ENCODE measurements at places on chromosomes 3 and 15. TPM values are rescaled to one million over a fixed set of nuclear protein-coding genes. Genes with fewer than 3 reads are reported as not detected.
A peak's percentile ranks its signal among the peaks of the same experiment; 100 is the strongest.

CAPN3 gene
- 4.4 TPM for total RNA-seq

GRCh38 chr3:115325539-115325938 lies 178.5 kb upstream of the ZBTB20 start:
- no peak overlapping the region for H3K27ac ChIP-seq
- H3K36me3 ChIP-seq, result no peaks in the 10 kb centered on the region
- H3K4me1 ChIP-seq, result no peaks in the 10 kb centered on the region
- H3K27me3 ChIP-seq, result no peaks in the 10 kb centered on the region

DNA sequence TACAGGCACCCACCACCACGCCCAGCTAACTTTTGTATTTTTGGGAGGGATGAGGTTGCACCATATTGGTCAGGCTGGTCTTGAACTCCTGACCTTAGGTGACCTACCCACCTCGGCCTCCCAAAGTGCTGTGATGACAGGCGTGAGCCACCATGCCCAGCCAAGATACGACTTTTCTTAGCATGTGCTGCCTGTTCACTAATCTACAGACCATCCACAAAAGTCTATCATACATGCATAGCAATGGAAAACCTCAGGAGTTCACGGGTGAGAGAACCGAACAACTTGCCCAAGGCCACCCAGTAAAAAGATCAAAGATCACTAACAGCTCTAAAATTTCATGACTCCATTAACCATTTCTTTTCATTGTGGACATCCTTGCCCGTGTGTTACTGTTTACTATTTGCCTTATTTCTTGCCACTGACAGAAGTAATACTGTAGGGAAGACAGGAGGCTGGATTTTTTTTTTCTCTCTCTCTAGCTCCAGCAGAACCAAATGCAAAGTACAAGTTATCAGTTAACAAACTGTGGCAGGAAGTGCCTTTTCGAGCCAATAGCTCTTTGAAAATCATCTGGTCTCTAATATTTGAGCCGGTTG lies 92.3 kb downstream of the FOXP1 start:
- H3K27ac ChIP-seq, result no peak overlapping the region
- no peaks in the 10 kb centered on the region for H3K27me3 ChIP-seq
- peaks cover 28% of the 10 kb centered on the region for H3K36me3 ChIP-seq

DNA sequence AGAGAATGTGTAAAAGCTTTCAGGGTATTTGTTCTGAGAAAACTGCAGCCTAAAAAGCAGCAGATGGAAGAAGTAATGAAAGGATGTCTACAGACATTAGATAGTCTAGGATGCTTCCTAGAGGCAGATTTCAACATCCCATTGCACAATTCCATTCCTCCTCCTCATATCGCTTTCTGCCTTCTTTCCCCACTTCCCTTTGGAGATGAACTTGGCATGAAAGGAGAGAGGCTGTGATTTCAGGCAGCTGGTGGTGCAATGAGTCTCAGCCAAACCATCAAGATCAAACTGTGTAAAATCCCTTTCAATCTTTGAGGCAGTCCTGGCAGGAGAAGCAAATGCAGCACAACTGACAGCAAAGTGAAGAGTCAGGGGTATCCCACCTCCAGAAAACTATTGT lies 438.7 kb upstream of the KCNMB2 start:
- no peaks in the 10 kb centered on the region for H3K4me1 ChIP-seq
- H3K27me3 ChIP-seq, result no peaks in the 10 kb centered on the region
- DNase-seq, result no peak
- no peak overlapping the region for H3K27ac ChIP-seq
- no peaks in the 10 kb centered on the region for H3K36me3 ChIP-seq

C3orf70 gene
- total RNA-seq, result not detected

- H3K27ac ChIP-seq, result no peak overlapping the region
- H3K4me3 ChIP-seq, result no peak overlapping the region
- H3K4me1 ChIP-seq, result no peaks in the 10 kb centered on the region
- no peak for DNase-seq
- H3K27me3 ChIP-seq, result peaks cover 28% of the 10 kb centered on the region
Observed at GRCh38 chr15:73026511-73027054, 25.7 kb upstream of the NEO1 start.

GRCh38 chr3:73399106-73399505 lies 225.6 kb downstream of the PDZRN3 start:
- no peaks in the 10 kb centered on the region for H3K27me3 ChIP-seq
- H3K4me1 ChIP-seq, result no peaks in the 10 kb centered on the region
- H3K4me3 ChIP-seq, result no peak overlapping the region
- no peak for DNase-seq
- no peak overlapping the region for H3K27ac ChIP-seq
- H3K36me3 ChIP-seq, result no peaks in the 10 kb centered on the region

FEZF2 gene
- total RNA-seq, result not detected

MEX3B gene
- 0.93 TPM for total RNA-seq

DNA sequence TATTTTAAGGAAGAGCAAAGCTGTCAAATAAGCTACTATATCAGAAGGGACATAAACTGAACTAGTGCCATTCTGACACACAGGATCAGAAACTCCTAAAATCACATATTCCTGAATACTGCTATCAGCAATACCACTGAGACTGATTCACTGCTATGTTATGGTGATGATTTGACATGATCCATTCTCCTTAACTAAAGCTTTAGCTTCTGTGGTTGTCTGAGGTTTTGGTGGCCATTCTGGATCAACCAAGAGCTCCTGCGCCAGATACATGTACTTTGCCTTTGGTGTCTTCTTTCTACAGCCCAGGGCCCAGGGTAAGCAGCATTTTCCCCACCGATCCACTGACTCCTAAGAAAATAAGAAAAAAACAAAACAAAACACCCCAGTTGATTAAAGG lies 6.7 kb upstream of the GP5 start:
- no peaks in the 10 kb centered on the region for H3K27me3 ChIP-seq
- peaks cover 2% of the 10 kb centered on the region for H3K4me1 ChIP-seq
- H3K4me3 ChIP-seq, result no peak overlapping the region
- DNase-seq, result no peak

DNA sequence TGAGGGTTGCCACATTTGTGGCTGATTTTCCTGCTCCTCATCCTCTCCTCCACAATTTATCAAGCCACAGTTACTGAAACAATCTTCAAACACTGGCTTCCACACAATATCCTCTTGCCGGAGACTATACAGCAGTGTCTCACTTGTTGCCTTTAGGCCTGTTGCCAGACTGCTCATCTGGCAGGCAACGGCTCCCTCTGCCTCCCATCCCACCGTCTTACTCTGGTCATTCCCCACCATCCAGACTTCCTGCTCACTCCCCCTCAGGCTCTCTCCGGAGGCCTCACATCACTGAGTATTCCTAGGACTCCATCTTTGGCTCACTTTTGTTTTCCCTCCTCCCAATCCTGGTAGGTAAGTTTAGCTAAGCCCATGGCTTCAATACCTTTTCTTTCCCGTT lies 301.9 kb downstream of the IL20RB start:
- H3K27me3 ChIP-seq, result no peaks in the 10 kb centered on the region
- H3K4me3 ChIP-seq, result no peak overlapping the region
- no peak for DNase-seq
- H3K4me1 ChIP-seq, result no peaks in the 10 kb centered on the region
- H3K27ac ChIP-seq, result no peak overlapping the region
- no peaks in the 10 kb centered on the region for H3K36me3 ChIP-seq

GRCh38 chr15:55741833-55742497 lies 987 bp downstream of the PRTG start:
- no peak for DNase-seq
- H3K4me1 ChIP-seq, result peaks cover 3% of the 10 kb centered on the region
- no peak overlapping the region for H3K4me3 ChIP-seq
- H3K36me3 ChIP-seq, result no peaks in the 10 kb centered on the region

DNA sequence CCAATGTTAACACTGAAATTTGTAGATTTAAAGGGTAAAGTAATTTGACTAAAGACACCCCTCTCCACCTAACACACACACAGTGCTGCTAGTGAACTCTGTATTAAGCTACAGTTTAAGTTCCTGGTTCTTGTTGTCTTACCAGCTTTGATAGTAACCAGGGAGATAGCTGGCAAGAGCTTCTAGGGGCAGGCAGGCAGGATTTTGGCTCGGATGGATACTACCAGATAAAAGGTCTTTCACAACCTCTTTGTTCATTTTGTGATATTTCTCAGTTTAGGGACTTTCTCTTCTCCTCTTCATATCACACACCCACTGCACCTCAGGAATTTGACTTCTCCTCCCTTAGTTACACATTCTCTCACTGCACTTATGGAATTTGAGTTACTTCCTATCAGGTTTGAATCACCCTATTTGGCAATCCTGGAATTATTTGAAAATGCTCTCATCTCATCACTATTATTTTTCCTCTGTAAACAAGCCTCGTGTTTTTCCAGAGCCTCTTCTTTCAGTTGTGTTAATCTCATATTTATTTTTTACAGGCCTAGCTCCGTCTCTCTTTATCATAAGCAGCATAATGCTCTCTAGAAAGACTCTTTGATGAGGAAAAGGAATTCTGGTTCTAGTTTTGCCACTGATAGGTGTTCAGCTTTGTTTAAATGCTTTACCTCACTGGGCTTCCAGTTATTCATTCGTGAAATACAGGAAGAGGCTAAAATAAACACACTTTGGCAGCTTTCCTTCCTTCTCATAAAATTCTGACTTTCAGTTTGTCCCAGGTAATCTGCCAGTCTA lies 23.0 kb upstream of the CLDN1 start:
- H3K27me3 ChIP-seq, result peaks cover 8% of the 10 kb centered on the region
- no peak overlapping the region for H3K27ac ChIP-seq
- no peaks in the 10 kb centered on the region for H3K36me3 ChIP-seq
- no peak overlapping the region for H3K4me3 ChIP-seq

DNA sequence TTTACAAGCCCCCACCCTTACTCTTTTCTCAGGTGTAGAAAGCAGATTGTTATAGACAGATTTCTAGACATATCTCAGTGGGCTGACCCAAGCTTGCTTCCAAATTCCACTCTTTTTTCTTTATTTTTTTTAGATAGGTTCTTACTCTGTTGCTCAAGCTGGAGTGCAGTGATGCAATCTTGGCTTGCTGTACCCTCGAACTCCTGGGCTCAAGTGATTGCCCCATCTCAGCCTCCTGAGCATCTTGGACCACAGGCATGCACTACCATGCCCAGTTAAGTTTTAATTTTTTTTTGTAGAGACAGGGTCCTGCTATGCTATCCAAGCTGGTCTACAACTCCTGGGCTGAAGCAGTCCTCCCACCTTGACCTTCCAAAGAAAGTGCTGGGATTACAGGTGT lies 53.5 kb upstream of the ADAMTS9 start:
- no peak overlapping the region for H3K4me3 ChIP-seq
- no peaks in the 10 kb centered on the region for H3K27me3 ChIP-seq
- DNase-seq, result no peak
- H3K27ac ChIP-seq, result no peak overlapping the region
- H3K36me3 ChIP-seq, result no peaks in the 10 kb centered on the region
- no peaks in the 10 kb centered on the region for H3K4me1 ChIP-seq

- no peaks in the 10 kb centered on the region for H3K36me3 ChIP-seq
- no peaks in the 10 kb centered on the region for H3K27me3 ChIP-seq
- peak overlapping the region; percentile 6 for H3K4me3 ChIP-seq
- H3K27ac ChIP-seq, result no peak overlapping the region
- DNase-seq, result no peak
- H3K4me1 ChIP-seq, result peaks cover 14% of the 10 kb centered on the region
Observed at GRCh38 chr3:114863848-114864247, 283.2 kb downstream of the ZBTB20 start.

PLAAT1 gene
- not detected for total RNA-seq

DNA sequence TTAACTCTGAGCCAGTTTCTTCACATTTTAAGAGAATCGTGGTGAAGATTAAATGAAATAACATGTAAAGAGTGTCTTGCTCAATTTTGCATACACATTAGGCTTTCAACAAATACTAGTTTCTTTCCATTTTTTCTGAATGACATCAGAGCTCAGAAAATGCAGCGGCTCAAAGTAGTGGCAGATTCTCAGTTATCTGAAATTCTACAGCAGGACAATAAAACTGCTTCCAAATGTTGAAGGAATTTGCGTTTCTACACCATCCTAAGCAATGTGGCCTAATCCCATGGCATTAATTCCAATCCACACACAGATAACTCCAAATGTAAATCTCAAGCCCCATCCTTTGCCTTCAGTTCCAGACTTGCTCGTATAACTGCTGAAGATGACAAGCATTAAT lies 115.8 kb downstream of the PLCH1 start:
- H3K4me1 ChIP-seq, result no peaks in the 10 kb centered on the region
- H3K27me3 ChIP-seq, result peaks cover 2% of the 10 kb centered on the region
- no peak for DNase-seq
- H3K36me3 ChIP-seq, result no peaks in the 10 kb centered on the region

ITIH1 gene
- total RNA-seq, result not detected

LDHAL6B gene
- total RNA-seq, result not detected

OXTR gene
- 0.35 TPM for total RNA-seq

DNA sequence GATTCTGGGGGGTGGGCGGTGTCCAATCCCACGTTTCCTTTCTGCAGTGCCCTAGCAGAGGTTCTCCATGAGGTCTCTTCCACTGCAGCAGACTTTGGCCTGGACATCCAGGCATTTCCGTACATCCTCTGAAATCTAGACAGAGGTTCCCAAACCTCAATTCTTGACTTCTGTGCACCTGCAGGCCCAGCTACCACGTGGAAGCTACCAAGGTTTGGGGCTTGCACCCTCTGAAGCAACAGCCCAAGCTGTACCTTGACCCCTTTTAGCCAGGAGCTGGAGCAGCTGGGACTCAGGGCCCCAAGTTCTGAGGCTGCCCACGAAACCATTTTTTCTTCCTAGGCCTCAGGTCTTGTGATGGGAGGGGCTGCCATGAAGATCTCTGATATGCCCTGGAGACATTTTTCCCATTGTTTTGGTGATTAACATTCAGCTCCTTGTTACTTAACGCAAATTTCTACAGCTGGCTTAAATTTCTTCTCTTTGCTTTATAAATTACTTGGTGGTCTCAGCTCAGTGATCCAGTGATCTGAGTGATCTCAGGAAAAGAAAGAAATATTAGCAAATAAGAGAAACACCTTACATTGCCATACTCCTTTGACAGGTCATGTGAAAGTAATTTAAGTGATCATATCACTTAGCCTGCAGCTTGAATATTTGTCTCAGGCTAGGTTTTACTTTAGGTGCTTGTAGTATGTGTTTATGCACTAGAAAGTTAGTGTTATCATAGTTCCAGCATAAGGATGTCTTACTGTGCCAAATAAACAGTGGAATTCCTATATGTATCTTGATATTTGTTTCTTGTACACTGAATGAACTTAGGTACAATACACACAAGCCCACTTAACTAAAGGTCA lies 3.0 kb downstream of the SNAP23 start:
- H3K36me3 ChIP-seq, result peaks cover 4% of the 10 kb centered on the region
- H3K27ac ChIP-seq, result no peak overlapping the region
- DNase-seq, result no peak
- peaks cover 53% of the 10 kb centered on the region for H3K4me1 ChIP-seq
- no peaks in the 10 kb centered on the region for H3K27me3 ChIP-seq

DNA sequence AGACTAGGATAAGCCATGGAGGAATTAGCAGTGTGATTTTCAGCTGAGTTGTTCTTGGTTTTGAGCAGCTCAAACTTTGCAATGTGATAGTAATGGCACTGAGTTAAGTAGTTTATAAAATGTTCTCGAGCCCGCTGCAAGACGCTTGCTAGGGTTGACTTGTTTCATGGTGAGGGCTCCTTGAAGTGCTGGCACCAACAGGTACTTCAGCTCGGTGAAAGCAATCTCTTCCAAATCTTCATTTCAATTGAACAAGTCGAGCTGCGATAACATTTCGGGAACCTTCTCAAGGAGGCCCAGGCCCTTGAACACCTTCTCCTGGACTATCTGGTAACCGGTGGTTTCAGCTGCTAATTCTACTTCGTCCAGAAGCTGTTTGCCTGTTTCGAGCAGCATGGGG lies 50.8 kb upstream of the DYNC1LI1 start:
- no peak overlapping the region for H3K27ac ChIP-seq
- DNase-seq, result no peak
- H3K36me3 ChIP-seq, result no peaks in the 10 kb centered on the region
- no peaks in the 10 kb centered on the region for H3K4me1 ChIP-seq
- H3K4me3 ChIP-seq, result no peak overlapping the region

- H3K27me3 ChIP-seq, result no peaks in the 10 kb centered on the region
- peaks cover 98% of the 10 kb centered on the region for H3K36me3 ChIP-seq
- peak overlapping the region; percentile 35 for H3K4me3 ChIP-seq
- H3K4me1 ChIP-seq, result peaks cover 71% of the 10 kb centered on the region
Observed at GRCh38 chr3:43346978-43347749, 60.8 kb downstream of the SNRK start.

Measured in activated CD4-positive, alpha-beta memory T cell treated with anti-CD3 and anti-CD28 coated beads, Interleukin-2, amount 10 ng/mL, durations not matched to agents 7 days and 5 days (primary cell).